ENCODE measurements at places on chromosomes 11 and 22. TPM values are rescaled to one million over a fixed set of nuclear protein-coding genes. Genes with fewer than 3 reads are reported as not detected.

- no peaks in the 10 kb centered on the region for H3K27me3 ChIP-seq
- DNase-seq: no peak
- H3K36me3 ChIP-seq: no peaks in the 10 kb centered on the region
- H3K4me1 ChIP-seq: no peaks in the 10 kb centered on the region
- H3K27ac ChIP-seq: no peak overlapping the region
Measured at GRCh38 chr11:14424096-14424495, 65.1 kb upstream of the RRAS2 start.

DNA sequence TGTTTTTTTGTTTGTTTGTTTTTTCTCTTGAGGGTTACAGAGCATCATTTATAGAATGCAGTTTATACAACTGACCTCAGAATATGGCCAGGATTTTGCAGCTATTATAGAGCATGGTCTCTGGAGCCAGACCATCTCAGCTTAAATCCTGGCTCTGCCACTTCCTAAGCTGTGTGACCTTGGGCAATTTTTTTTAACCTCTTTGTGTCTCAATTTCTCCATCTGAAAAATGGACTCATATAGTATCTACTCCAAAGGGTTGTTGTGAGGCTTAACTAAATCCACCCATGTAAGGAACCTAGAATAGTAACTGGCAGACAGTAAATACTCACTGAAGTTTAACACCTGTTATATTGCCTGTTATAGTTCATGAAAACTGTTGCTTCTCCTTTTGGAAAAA is 8.3 kb upstream of the DGAT2 start:
- H3K4me3 ChIP-seq: no peak overlapping the region
- no peaks in the 10 kb centered on the region for H3K4me1 ChIP-seq
- no peaks in the 10 kb centered on the region for H3K36me3 ChIP-seq
- H3K27ac ChIP-seq: no peak overlapping the region
- H3K27me3 ChIP-seq: no peaks in the 10 kb centered on the region
- no peak for DNase-seq

- H3K36me3 ChIP-seq: no peaks in the 10 kb centered on the region
- no peak overlapping the region for H3K27ac ChIP-seq
- H3K27me3 ChIP-seq: peaks cover 11% of the 10 kb centered on the region
- H3K4me3 ChIP-seq: no peak overlapping the region
Measured at GRCh38 chr11:27904358-27905055, 203.4 kb downstream of the KIF18A start.

GRCh38 chr11:63641727-63642126 is 27.5 kb upstream of the PLAAT3 start:
- H3K4me3 ChIP-seq: no peak overlapping the region
- no peak for DNase-seq
- no peaks in the 10 kb centered on the region for H3K27me3 ChIP-seq
- H3K27ac ChIP-seq: no peak overlapping the region
- H3K4me1 ChIP-seq: peaks cover 3% of the 10 kb centered on the region

Gene GVQW3
- total RNA-seq: 3.7 TPM

Gene POTEH
- total RNA-seq: not detected

- H3K36me3 ChIP-seq: no peaks in the 10 kb centered on the region
- no peaks in the 10 kb centered on the region for H3K27me3 ChIP-seq
- no peak for DNase-seq
- H3K4me3 ChIP-seq: no peak overlapping the region
- no peak overlapping the region for H3K27ac ChIP-seq
Measured at GRCh38 chr11:86204356-86204755, 40.2 kb upstream of the EED start.

Gene TECTA
- 0.37 TPM for total RNA-seq

Gene CCDC89
- not detected for total RNA-seq

DNA sequence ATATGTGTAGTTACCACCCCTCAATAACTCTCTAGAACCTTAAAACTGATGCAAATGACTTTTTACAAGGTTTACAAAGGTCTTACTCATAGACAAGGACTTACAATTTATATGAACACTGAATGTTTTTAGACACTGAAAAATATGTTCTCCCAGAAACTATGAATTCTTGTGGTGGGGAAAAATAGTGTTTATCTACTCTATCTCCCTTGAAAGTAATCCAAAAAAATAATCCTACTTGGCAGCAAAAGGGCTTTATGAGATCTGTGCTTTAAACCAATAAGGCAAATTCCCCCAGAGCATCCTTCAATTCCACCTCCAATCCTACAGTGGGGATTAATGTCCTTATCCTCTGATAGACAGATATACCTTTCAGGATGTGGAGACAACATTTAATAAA is 1984.1 kb upstream of the RAG2 start:
- H3K4me1 ChIP-seq: no peaks in the 10 kb centered on the region
- DNase-seq: no peak
- H3K4me3 ChIP-seq: no peak overlapping the region
- H3K27me3 ChIP-seq: no peaks in the 10 kb centered on the region

All from activated CD4-positive, alpha-beta T cell treated with anti-CD3 and anti-CD28 coated beads for 36 hours (primary cell).